ENCODE measurements at places on chromosomes 7 and 10.

- DNase-seq: no peak
These were observed 457.6 kb upstream of the KLF6 start for GRCh38 chr10:4242561-4243035.

DNA sequence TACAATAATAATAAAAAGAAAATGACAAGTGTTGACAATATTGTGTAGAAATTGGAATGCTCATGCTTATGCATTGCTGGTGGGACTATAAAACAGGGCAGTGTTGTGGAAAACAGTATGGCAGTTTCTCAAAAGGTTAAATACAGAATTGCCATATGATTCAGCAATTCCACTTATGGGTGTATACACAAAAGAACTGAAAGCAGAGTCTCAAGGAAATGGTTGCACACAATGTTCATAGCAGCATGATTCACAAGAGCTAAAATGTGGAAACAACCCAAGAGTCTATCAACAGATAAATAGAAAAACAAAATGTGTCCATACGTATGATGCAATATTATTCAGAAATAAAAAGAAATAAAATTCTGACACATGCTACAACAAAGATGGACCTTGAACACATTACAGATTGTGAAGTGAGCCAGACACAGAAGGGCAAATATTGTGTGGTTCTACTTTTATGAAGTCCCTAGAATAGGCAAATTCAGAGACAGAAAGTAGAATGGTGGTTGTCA, 64.8 kb upstream of the GRM8 start:
- DNase-seq: no peak

DNA sequence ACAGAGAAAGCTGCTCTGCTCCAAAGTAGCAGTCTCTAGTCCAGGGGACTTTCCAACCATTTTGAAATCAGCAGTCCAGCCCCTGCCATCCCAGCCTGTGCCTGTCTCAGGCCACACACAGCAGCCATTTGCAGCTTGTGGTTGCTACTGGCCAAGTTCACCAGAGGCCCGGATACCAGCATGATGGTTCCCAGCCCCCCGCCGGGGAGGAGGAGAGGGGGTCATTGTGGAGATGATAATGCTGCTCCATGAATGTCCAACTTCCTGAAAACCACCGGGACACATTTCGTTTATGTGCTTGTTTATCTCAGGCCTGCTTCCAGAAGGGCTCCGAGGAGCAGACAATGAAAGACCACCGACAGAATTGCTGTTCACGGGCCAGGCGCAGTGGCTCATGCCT, 160.0 kb downstream of the UBE2H start:
- no peak for DNase-seq

DNA sequence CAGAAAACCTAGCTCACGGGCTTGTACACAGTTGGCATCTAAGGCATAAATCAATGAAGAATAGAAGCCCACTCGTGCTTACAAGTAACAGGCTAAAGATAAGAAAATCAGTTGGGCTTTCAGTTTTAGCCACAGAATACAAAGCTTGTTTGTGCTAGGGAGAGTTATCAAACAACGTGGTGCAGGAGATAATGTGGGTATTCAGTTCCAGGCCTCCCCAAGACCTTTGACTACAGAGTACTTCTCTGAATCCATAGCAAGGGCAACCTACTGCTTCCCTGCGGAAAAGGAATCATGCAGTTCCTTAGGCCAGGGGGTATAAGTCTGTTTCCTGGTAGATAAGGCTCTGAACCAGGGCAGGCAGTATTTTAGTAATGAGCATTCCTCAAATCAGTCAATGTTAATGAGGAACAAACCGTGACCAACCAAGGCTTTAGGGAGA, 219.5 kb upstream of the CSTF2T start:
- DNase-seq: no peak

- DNase-seq: no peak
These were observed 88.2 kb upstream of the CCDC71L start for GRCh38 chr7:106749165-106749564.

GRCh38 chr10:122551450-122551849, 9.1 kb upstream of the DMBT1 start:
- DNase-seq: no peak

- DNase-seq: no peak
These were observed 80.4 kb downstream of the NRBF2 start for GRCh38 chr10:63213489-63213888.

- no peak for DNase-seq
These were observed 21.4 kb upstream of the KIF20B start for GRCh38 chr10:89679986-89680385.

DNA sequence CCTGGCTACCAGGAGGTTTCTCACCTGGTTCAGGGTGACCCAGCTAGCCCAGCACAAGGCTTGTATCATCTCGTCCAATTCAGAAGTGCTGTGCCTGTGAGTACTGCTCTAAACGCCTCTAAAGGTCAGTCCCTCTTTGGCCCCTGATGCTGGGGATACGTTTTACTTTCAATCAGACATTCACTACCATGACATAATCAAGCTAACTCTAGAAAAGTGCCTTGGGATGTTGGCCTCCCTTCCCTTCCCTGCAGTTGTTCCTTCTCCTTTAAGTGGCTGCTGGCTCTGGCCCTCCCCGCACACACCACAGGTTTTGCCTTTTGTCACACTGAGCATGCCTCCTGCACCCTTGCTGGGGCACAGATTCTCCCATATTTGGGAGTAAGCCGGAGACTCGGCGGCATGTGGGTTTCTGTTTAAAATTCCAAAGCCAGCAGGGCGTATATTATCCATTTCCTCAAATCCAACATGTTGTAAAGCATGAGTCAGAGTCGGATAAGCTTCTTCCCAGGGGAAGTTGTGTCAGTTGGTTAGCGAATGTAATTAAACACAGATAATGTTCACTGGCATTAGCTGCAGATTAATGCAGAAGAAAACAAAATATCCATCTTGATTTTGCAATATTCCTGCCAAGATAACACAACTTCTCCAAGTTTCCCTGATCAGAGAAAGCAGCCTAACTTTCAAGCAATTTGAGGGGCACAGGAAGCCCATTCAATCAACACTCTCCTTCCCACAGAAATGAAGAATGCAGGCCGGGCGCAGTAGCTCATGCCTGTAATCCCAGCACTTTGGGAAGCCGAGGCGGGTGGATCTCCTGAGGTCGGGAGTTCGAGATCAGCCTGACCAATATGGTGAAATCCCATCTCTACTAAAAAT, 31.8 kb upstream of the VCL start:
- DNase-seq: peak; percentile 70

DNA sequence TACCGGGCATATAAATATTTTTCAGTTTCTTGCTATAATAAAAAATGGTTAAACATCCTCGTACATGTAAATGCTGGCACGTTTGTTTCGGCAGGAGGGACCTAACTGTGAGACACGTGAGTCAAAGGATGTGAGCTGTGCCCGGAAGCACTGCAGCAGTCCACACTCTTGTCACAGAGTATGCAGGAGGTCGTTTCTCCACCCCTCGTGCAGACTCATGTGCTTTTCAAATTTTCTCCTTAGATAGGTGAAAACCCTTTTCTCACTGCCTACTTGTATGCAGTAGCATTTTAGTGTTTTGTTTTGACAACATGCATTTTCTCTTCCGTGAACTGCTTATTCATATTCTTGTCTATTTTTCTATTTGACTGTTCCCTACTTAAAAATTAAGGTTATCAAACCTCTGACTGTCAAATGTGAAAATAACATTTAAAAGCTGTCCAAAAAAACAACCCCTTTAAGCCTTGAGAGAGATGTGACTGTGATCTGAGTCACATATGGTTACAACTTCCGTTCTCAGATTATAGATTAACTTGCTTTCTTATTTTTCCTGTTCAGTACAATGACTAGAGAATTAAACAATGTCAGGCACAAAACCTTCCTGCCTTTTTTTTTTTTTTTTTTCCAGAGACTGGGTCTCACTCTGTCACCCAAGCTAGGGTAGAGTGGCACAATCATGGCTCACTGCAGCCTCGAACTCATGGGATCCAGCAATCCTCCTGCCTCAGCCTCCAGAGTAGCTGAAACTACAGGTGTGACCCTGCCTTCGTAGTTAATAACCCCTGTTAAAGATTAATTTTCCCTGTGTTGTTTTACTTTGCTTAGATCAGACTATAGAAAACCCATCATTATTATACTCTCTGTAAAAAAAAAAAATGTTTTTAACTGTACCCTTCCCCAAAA, 45.1 kb downstream of the DPY19L1 start:
- peak; percentile 64 for DNase-seq

GRCh38 chr10:130242513-130242912, 106.3 kb downstream of the GLRX3 start:
- DNase-seq: no peak

- DNase-seq: no peak
These were observed 56.6 kb downstream of the AHR start for GRCh38 chr7:17355050-17355449.

- no peak for DNase-seq
These were observed 102.9 kb upstream of the AHR start for GRCh38 chr7:17195576-17195975.

DNA sequence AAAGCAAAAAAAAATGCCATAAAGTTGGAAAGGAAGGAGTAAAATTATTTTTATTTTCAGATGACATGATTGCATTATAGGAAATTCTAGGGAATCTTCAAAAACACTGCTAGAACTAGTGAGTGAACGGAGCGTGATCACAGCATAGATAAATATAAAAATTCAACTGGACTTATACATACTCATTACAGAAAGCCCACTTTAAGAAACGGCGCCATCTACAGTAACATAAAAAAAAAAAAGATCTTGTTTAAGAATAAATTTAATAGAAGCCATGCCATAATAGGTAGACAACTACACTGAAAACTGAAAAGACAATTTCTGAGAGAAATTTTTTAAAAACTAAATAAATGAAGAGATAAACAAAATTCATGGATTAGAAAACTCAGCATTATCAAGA, 623.1 kb upstream of the MGMT start:
- DNase-seq: no peak

DNA sequence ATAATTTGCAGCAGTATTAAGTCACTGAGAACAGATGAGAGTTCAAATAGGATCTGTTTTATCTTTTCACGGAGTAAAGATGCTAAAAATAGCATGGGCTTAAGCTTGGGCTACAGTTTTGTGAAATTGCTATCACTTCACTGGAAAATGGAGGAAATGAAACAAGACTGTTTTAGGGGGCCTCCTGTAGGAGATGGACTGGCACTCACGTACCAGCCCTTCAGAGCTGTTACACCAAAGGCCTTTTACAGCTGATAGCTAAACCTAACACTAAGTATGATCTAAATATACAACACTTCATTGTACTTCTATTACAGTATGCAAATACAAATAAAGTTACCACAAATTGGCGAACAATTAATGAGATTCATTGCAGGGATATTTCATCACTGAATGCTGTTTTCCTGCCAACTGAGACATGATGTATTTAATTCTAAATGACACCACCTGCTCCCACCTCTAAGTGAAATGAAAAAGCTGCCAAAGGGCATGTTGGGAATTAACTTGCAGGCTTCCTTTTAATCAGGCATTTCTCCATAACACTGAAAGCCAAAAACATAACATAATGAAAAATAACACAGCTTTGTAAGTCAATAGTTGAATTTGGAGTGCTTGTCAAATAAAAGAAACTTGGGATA, 304.5 kb upstream of the LRRN3 start:
- DNase-seq: no peak

DNA sequence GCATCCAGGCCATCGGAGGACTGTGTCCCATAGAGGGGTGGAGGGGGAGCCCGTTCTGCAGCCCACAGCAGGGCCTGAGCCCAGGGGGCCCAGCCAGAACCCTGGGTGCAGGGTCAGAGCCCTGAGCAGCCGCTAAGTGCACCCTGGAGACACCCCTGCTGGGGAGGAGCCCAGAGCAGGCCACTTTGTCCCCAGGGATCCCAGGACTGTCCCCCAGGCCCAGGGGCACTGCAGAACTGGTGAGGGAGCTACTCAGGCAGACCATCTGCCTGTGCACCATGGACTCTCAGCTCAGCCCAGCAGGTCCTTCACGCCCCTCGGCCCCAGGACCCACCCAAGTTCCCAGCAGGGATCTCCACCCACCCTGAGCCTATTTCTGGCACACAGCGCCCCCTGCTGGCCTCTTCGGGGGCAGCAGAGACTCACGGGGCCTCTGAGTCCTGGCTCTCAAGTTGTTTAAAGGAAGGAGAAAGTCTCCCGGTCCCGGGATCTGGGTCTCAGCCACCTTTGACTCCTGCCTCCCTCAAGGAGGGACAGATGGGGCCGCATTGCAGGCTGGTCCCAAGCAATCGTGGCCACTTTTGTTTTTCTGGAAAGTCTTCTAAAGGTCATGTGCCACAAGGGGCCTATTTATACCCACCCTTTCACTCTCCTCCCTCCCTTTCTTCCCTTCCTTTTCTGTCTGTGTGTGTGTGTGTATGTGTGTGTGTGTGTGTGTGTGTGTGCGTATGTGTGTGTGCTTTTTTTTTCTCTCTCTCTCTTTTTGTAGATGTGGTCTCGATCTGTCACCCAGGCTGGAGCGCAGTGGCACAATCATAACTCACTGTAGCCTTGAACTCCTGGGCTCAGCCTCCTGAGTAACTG, 90.3 kb downstream of the MYL10 start:
- peak; percentile 63 for DNase-seq

- no peak for DNase-seq
These were observed 90.6 kb downstream of the ARID5B start for GRCh38 chr10:61992059-61992460.

- DNase-seq: no peak
These were observed 294.8 kb downstream of the DOCK4 start for GRCh38 chr7:111911166-111911961.

- DNase-seq: no peak
These were observed 89.3 kb downstream of the LYZL2 start for GRCh38 chr10:30540276-30540675.

DNA sequence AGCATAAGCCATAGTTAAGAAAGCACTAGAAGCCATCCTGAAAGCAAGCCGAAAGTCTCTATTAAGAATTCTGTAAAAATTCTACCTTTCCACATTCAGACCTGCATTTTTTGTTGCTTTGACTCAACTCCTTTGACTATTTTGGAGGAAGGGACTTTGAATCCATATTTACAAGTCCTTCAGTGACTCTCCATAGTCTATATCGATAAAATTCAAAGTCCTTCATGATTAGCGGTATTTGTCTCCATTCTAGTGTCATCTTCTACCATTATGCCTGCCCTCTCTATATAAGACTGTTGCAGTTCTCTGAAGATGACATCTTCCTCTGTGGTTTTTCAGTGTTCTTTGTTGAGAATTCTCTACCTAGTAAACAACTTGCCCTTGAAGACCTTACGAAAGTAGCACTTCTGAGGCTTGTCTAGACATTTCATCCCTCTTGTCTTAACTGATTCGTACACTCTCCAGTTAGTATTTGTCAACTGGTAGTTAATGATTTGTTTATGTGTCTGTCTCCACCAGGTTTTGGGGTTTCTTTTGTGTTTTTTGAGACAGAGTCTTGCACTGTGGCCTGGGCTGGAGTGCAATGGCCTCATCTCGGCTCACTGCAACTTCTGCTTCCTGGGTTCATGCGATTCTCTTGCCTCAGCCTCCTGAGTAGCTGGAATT, 1.7 kb downstream of the CCSER2 start:
- no peak for DNase-seq

GRCh38 chr7:151053096-151053495, 4.6 kb downstream of the CDK5 start:
- DNase-seq: no peak

DNA sequence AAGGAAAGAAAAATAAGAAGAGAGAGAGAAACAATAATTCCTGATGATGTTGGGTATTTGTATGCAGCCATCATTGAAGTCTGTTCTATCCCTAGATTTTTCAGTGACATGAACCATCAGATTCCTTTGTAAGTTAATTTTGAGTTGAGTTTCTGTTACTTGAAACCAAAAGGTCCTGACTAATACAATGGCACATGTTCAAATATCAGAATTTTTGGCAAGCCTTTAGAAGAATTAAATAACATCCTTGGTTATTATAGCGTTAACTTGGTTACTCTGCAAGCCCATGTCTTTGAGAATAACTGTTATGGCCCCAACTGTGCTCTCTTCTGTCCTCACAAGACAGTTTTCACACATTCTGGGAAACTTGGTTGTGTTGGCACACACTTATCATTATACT, 66.5 kb downstream of the SYPL1 start:
- no peak for DNase-seq

Data from Calu3 (cell line).